HCEC 1CT (cell line): ENCODE measurements at places on chromosomes 7 and 10.

- peak; percentile 97 for DNase-seq
Observed at GRCh38 chr10:99292159-99292558, 37.0 kb upstream of the CNNM1 start.

- no peak for DNase-seq
Observed at GRCh38 chr7:7739204-7740036, 21.0 kb upstream of the RPA3 start.

DNA sequence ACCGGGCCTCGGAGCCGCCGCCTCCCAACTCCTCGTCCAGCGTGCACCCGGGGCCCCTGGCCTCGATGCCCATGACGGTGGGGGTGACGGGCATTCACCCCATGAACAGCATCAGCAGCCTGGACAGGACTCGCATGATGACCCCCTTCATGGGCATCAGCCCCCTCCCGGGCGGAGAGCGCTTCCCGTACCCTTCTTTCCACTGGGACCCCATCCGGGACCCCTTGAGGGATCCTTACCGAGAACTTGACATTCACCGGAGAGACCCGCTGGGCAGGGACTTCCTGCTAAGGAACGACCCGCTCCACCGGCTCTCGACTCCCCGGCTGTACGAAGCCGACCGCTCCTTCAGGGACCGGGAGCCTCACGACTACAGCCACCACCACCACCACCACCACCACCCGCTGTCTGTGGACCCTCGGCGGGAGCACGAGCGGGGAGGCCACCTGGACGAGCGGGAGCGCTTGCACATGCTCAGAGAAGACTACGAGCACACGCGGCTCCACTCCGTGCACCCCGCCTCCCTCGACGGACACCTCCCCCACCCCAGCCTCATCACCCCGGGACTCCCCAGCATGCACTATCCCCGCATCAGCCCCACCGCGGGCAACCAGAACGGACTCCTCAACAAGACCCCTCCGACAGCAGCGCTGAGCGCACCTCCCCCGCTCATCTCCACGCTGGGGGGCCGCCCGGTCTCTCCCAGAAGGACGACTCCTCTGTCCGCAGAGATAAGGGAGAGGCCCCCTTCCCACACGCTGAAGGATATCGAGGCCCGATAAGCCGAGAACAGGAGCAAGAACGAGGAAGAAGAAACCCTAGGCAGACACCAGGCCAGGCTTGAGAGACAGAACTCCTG lies 341.5 kb upstream of the GALNT17 start:
- no peak for DNase-seq

- DNase-seq: no peak
Observed at GRCh38 chr10:10967581-10968256, 50.0 kb upstream of the CELF2 start.

DNA sequence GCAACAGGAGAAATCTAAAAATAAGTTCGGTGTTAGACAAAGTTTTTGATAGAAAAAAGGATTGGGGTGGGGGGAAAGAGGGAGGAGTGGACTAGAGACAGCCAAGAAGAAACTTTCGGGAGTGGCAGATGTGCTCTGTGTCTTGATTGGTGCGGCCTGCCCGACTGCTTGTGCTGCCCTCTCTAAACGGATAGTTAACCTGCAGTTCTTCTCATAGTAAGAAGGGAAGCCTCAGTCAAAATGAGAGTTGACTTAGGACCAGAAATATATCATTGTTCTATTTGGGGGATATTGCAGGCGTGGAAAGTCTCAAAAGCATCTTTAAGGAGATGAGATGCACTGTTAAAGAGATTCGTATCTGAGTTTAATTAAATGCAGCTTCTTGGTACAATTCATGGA lies 39.3 kb downstream of the UBE3C start:
- DNase-seq: no peak

DNA sequence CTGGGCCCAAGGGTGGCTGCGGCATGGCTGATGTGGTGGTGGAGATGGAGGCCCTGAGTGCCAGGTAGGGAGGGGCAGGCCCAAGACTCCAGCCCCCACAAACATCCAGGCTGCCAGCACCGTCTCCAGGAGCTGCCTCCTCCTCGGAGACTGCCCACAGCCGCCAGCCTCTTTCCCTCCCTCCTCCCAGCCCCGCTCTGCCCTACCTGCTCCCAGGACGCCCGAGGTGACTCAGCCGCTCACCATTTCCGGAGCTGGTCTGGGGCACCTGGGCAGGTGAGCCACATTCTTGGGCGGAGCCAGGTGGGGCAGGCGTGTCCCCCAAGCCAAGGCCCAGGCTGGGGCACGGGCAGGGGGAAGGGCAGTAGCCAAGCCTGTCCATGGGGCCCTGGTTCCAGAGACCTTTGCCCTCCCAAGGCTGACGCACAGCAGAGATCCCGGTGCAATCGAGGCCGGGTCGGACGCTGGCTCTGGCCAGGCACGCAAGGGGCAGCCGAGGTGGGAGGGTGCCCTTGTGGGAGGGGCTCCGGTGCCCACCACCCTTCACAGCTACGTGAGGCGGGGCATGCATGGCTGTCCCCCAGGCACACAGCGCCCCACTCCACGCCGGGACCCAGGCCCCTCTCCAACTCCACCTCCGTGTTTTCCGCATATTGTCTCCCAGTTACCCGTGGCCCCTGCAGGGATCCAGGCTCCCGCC lies 8.8 kb downstream of the ADAP1 start:
- DNase-seq: no peak

- no peak for DNase-seq
Observed at GRCh38 chr7:142248-142941, 50.0 kb upstream of the FAM20C start.

DNA sequence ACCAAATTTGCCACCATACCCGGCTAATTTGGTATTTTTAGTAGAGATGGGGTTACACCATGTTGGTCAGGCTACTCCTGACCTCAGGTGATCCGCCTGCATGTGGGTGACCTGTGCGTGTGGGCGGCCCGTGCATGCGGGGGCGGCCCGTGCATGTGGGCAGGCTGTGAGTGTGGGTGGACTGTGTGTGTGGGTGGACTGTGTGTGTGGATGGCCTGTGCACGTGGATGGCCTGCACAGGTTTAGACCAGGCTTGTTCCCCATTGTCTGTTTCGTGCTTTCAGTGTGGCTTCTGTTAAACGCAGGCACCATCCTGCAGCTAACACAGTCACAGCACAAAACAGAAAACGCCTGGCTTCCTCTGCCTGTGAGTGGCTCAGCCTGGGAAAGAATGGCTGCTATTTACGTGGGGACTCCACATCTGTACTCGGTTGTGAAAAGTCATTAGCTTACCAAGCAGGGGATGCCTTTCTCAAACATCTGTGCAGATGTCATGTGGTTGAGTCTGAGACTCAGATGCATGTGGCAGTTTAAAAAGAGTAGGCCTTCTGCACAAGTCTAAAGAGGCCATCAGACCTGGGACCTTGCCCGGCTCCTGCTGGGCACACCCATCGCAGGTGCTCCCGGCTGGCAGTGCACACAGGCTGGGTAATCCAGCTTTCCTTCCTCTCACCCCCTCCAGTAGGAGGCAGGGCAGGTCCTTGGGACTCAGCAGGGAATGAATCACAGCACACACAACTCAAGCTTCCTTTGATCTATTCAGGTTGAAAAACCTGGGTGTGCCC lies 91.6 kb downstream of the COBL start:
- DNase-seq: no peak

- no peak for DNase-seq
Observed at GRCh38 chr10:29144126-29144525, 144.7 kb upstream of the LYZL1 start.

DNA sequence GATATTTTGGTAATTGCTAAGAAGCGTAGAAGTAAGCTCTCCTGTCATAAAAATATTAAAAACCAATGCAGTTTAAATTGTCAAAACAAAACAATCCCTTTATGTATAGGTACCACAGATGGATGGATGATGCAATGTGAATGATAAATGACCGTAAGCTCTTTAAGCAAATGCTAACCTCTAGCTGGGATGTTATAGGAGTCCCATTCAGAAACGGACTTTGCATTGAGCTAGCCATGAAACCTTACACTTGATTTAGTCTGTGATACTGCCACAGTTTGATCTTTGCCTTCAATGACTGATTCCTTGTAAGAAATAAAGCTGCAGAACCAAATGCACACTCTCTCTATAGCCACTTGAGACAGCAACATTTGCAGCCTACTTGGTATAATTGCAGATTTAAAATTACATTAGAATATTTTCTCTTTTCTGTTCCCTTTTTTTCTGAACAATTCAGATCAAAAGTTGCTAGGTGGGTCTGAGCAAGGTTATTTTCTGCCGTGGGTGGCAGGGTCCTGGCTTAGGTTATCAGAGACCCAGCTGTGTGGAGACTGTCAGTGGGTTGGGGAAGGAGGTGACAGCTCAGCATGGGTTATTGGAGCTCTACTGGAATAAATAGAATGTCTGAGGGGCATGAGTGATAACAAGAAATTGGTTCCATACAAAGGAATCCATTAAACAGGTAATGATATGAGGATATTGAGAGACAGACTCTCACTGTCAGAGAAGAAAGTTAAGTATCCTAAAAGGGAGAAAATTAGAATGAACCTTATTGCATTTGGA lies 258.8 kb upstream of the CDC14C start:
- DNase-seq: no peak

DNA sequence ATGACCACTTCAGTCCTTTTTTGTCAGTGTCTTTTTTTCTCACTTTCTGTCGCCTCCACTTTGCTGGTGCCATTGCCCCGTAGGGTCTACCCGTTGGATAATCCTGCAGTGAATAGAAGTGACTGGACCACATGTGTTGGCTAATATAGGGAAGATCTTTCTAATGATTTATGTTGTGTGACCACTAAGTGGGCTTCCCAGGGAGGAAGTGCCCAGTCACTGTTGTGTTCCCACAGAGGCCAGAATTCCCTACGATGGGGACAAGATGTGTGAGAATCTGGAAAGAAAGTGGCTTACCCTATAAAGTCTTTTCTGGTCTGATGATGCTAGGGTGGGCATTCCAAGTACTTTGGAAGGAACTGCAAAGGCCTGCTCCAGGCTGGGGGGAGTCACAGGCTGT lies 28.4 kb upstream of the SMC3 start:
- no peak for DNase-seq

- peak; percentile 75 for DNase-seq
Observed at GRCh38 chr10:70715853-70716795, 43.8 kb downstream of the ADAMTS14 start.

DNA sequence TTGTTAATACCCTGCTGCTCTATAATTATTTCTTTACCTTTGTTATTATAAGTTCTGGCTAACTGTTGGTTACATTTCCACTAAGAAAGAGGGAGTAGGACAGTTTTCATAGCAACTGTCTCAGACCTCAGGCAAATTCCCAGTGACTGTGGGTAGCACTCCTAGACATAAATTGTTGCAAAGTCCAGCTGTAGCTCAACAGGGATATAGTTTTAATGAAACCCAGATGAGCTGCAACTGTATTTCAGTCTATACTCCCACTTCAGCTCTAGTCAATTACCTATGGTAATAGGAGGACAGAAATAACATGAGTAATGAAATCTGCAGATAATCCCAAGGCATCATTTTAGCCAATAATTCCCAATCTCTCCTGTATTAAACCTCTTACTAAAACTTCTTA lies 103.0 kb upstream of the SEMA3A start:
- DNase-seq: no peak

DNA sequence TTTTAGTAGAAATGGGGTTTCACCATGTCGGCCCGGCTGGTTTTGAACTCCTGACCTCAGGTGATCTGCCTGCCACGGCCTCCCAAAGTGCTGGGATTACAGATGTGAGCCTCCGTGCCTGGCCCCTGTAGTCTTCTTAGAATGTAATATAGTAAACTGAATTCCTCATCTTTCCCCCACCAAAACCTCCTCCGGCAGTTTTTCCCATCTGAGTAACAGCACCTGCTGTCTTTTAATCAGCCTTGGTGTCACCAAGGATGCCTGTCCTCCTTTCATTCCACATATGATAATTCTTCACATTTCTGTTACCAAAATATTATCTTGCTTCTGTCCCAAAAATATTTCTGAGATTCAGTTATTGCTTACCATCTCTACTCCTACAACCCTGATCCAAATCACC lies 80.2 kb downstream of the ZEB1 start:
- no peak for DNase-seq

- no peak for DNase-seq
Observed at GRCh38 chr7:98616381-98617050, 569 bp upstream of the NPTX2 start.

GRCh38 chr7:158029509-158029908 lies 558.1 kb downstream of the PTPRN2 start:
- no peak for DNase-seq

- DNase-seq: no peak
Observed at GRCh38 chr7:30471205-30471604, 7.4 kb downstream of the NOD1 start.

GRCh38 chr10:90352288-90352687 lies 505.6 kb downstream of the HTR7 start:
- no peak for DNase-seq

GRCh38 chr10:112784022-112784461 lies 166.0 kb upstream of the TCF7L2 start:
- no peak for DNase-seq

DNA sequence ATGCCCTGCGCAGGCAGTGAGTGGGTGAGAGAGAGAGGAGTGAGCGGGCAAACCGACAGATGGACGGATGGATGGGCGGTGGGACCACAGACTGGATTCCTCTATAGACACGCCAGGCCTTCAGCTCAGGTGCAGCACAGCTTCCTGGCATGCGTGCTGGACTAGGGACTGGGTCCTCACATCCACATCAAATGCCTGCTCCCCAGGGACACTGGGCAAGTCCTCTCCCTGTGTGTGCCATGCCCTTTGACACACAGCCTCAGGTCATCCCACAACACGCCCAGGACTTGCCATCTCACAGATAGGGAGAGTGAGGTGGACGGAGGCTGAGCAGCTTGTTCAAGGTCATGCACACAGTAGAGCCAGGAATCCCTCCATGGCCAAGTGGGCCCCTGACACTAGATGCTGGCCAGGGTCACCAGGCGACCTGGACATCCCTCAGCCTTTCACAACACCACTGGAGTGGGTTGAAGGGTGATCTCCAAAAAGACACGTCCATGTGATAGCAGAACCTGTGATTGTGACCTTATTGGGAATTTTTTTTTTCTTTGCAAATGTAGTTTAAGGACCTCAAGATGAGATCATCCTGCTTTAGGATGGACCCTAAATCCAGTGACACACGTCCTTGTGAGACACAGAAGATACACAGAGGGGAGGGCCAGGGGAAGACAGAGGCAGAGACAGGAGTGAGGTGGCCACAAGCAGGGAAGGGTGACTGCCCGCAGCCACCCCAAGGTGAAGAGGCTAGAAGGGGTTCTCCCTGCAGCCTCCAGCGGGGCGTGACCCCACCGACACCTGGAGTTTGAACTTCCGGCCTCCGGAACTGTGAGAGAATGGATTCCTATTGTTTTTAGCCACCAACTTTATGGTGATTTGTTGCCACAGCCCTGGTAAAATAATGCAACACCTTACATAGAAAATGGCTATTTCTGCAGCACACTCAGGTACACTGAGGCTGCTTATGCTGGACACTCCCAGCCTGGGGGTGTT lies 155.0 kb upstream of the CHST15 start:
- no peak for DNase-seq

GRCh38 chr7:88344956-88345832 lies 38.5 kb upstream of the STEAP4 start:
- DNase-seq: no peak

GRCh38 chr7:17601921-17602320 lies 303.5 kb downstream of the AHR start:
- peak; percentile 33 for DNase-seq
